ENCODE measurements at places on chromosomes 3 and 15. TPM values are rescaled to one million over a fixed set of nuclear protein-coding genes. Genes with fewer than 3 reads are reported as not detected.

KBTBD13 gene
- total RNA-seq, result not detected

PRTG gene
- 9.6 TPM for total RNA-seq

CLDN1 gene
- total RNA-seq, result 28.5 TPM

LSMEM2 gene
- not detected for total RNA-seq

ILDR1 gene
- not detected for total RNA-seq

ATP6V1A gene
- 21.9 TPM for total RNA-seq

CHRFAM7A gene
- total RNA-seq, result 6.7 TPM

BCL2A1 gene
- total RNA-seq, result 18.7 TPM

STRIT1 gene
- total RNA-seq, result not detected

CTXND1 gene
- total RNA-seq, result 0.02 TPM

GXYLT2 gene
- total RNA-seq, result 1.5 TPM

AADAC gene
- 18.8 TPM for total RNA-seq

ISLR2 gene
- 0.29 TPM for total RNA-seq

CRYGS gene
- 0.44 TPM for total RNA-seq

PTH1R gene
- 0.51 TPM for total RNA-seq

TMOD2 gene
- 2.1 TPM for total RNA-seq

PLIN1 gene
- 0.07 TPM for total RNA-seq

THRB gene
- 1.8 TPM for total RNA-seq

MIX23 gene
- total RNA-seq, result 79.3 TPM

ZNF148 gene
- total RNA-seq, result 10.8 TPM

FOXB1 gene
- total RNA-seq, result not detected

CCDC80 gene
- total RNA-seq, result 74.9 TPM

CYP1A2 gene
- total RNA-seq, result not detected

SOX14 gene
- total RNA-seq, result not detected

ANKRD28 gene
- total RNA-seq, result 51.2 TPM

All from A549 treated with RU486 at 1 μM for 4 hours (cell line).